ENCODE measurements at places on chromosomes 2 and 18. TPM values are rescaled to one million over a fixed set of nuclear protein-coding genes. Genes with fewer than 3 reads are reported as not detected.
A peak's percentile ranks its signal among the peaks of the same experiment; 100 is the strongest.

DNA sequence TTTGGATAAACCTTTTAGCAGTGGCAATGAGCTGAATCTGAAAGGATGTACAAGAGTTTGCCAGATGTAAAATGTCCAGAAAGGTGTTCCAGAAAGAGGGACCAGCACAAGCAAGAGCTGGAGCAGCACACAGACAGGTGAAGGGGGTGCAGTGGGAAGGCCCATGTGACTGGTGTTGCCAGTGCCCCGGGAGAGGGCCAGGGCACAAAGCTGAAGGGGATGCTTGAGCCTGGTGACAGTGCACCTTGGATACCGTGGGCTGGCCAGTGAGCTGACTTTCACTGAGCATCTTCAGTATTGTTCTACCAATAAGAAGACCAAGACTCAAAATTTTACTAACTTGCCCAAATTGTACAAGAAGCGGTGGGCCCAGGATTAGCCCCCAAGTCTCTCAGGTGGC is 132.3 kb upstream of the ALPP start:
- no peak for DNase-seq
- H3K36me3 ChIP-seq: no peaks in the 10 kb centered on the region
- H3K27me3 ChIP-seq: no peaks in the 10 kb centered on the region
- H3K4me1 ChIP-seq: no peaks in the 10 kb centered on the region
- H3K4me3 ChIP-seq: no peak overlapping the region
- no peak overlapping the region for H3K27ac ChIP-seq

- no peaks in the 10 kb centered on the region for H3K36me3 ChIP-seq
- no peaks in the 10 kb centered on the region for H3K27me3 ChIP-seq
- DNase-seq: no peak
- no peak overlapping the region for H3K4me3 ChIP-seq
Measured at GRCh38 chr2:170024721-170025120, 153.2 kb upstream of the MYO3B start.

- H3K4me3 ChIP-seq: no peak overlapping the region
- no peaks in the 10 kb centered on the region for H3K27me3 ChIP-seq
- no peaks in the 10 kb centered on the region for H3K4me1 ChIP-seq
Measured at GRCh38 chr2:2767837-2768236, 436.8 kb upstream of the MYT1L start.

DNA sequence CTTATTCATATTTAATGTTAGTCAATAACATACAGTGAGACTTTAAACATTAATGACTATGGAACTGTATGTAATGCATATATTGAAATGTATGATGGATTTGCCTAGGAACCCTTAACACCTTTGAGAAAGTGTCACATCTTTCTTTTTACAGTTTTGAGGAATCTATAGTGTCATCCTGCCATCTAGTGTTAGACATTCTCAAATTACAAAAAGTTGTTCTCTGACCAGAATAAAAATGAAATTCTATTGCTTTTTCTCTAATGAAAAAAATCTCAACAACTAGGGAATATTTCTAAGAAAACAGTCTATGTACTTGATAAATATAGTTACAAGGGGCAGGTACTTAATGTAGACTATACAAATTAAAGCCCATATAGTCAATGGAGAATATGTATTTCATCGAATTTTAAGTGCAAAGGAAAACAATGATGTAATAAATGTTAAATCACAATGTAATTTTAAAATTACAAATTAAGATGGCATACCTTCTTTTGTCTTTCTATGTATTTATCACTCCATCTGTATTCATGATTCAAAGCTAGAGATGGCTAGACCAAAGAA is 5.1 kb upstream of the CALCRL start:
- no peak overlapping the region for H3K4me3 ChIP-seq
- no peak for DNase-seq
- H3K27me3 ChIP-seq: peaks cover 4% of the 10 kb centered on the region
- no peaks in the 10 kb centered on the region for H3K36me3 ChIP-seq
- H3K4me1 ChIP-seq: peaks cover 6% of the 10 kb centered on the region
- no peak overlapping the region for H3K27ac ChIP-seq

DNA sequence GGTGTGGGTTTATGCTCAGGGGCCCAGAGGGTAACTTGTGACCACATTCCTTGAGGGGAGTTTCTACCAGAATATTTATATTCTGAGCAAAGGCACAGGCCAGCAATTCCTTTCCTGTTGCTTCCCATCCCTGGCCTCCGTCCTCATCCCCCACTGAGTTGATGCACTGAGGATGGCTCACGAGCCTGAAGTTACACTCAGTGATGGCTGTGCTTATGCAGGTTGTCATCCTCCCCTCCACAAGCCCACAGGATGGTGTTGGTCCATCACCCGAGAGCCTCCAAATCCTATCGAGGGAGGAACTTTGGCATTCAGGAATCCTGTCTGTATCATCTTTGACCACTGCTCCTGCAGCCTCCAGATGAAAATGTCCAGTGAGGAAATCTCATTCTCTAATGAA is 28.4 kb upstream of the FHOD3 start:
- no peaks in the 10 kb centered on the region for H3K36me3 ChIP-seq
- no peaks in the 10 kb centered on the region for H3K4me1 ChIP-seq
- no peak overlapping the region for H3K27ac ChIP-seq

- no peak overlapping the region for H3K4me3 ChIP-seq
- H3K27me3 ChIP-seq: no peaks in the 10 kb centered on the region
- H3K36me3 ChIP-seq: peaks cover 11% of the 10 kb centered on the region
- peaks cover 52% of the 10 kb centered on the region for H3K4me1 ChIP-seq
- no peak overlapping the region for H3K27ac ChIP-seq
Measured at GRCh38 chr2:168534926-168535325, 78.9 kb downstream of the CERS6 start.

GRCh38 chr2:120693121-120693520 is 42.5 kb upstream of the GLI2 start:
- no peaks in the 10 kb centered on the region for H3K4me1 ChIP-seq
- no peaks in the 10 kb centered on the region for H3K36me3 ChIP-seq
- DNase-seq: no peak
- no peak overlapping the region for H3K27ac ChIP-seq
- H3K4me3 ChIP-seq: no peak overlapping the region
- peaks cover 22% of the 10 kb centered on the region for H3K27me3 ChIP-seq

DNA sequence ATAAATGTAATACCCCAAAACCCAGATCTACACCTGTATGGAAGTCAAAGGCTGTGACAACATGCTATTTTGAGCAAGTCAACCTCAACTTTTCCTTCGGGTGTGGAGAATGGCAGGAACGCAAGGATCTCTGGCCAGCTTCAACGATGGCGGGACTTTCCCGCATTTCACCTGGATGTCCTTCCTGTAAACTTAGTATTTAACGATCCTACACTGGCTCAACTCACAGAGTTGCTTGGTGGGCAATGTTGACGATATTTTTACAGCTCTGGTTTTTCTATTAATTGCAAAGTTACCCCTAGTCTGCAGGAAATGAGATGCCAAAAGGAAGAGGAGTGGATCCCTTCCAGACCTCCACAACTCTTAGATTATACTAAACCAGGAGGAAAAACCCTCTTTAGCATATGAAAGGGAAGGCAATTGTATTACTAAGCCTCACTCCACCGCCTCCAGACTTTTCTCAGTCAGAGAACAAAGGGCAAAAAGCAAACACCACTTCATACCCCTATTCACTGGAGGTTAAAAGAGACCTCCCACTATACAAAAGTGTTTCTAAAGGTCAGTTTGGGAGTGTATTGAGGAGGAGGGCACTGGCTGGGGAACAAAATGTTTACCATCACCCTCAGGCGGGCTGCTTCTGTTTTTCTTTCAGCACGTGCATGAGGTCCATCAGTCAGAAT is 56.5 kb upstream of the ACVR1 start:
- no peaks in the 10 kb centered on the region for H3K36me3 ChIP-seq
- no peaks in the 10 kb centered on the region for H3K4me1 ChIP-seq
- DNase-seq: no peak
- no peak overlapping the region for H3K4me3 ChIP-seq
- no peaks in the 10 kb centered on the region for H3K27me3 ChIP-seq
- no peak overlapping the region for H3K27ac ChIP-seq

GRCh38 chr2:68292108-68292710 is 27.5 kb downstream of the CNRIP1 start:
- no peaks in the 10 kb centered on the region for H3K4me1 ChIP-seq
- peaks cover 25% of the 10 kb centered on the region for H3K27me3 ChIP-seq
- H3K36me3 ChIP-seq: no peaks in the 10 kb centered on the region
- no peak overlapping the region for H3K27ac ChIP-seq

- H3K4me1 ChIP-seq: no peaks in the 10 kb centered on the region
- no peaks in the 10 kb centered on the region for H3K27me3 ChIP-seq
- no peaks in the 10 kb centered on the region for H3K36me3 ChIP-seq
- H3K4me3 ChIP-seq: no peak overlapping the region
Measured at GRCh38 chr18:31185186-31185950, 22.7 kb upstream of the DSC1 start.

DNA sequence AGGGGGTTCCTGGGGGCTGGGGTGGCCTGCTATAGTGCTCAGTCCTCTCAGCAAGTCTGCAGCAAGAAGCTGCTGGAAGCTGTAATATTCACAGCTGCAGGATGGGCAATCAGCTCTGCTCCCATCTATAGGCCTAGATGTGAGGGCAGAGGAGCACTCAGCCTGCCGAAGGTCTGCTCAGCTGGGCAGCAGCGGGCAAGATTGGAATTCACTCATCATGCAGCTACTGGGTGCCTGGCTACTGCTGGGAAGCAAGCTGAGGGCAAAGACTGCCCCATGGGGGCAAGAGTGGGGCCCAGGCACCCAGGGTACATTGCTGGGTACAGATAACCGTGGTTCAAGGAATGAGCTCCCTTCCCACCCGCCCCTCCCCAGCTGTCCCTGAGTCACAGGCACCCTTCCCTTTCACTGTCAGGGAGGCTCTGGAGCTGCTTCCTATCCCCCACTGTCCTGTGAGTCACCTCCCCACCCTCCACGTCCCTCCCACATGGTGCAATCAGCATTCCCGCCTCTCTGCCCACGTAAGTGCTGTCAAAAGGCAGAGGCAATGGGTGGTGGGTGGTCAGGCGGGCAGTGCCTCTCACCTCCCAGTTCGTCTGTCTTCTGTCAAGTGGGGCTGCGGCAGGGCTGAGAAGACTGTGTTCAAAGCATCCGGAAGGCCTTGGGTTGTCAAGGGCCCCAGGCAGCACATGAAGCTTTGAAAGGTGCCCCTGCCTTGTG is 169.2 kb downstream of the TRIM43 start:
- no peak overlapping the region for H3K4me3 ChIP-seq
- no peaks in the 10 kb centered on the region for H3K4me1 ChIP-seq

GRCh38 chr2:234003972-234004617 is 46.4 kb upstream of the SPP2 start:
- DNase-seq: no peak
- H3K4me3 ChIP-seq: no peak overlapping the region
- H3K4me1 ChIP-seq: peaks cover 13% of the 10 kb centered on the region
- no peak overlapping the region for H3K27ac ChIP-seq

DNA sequence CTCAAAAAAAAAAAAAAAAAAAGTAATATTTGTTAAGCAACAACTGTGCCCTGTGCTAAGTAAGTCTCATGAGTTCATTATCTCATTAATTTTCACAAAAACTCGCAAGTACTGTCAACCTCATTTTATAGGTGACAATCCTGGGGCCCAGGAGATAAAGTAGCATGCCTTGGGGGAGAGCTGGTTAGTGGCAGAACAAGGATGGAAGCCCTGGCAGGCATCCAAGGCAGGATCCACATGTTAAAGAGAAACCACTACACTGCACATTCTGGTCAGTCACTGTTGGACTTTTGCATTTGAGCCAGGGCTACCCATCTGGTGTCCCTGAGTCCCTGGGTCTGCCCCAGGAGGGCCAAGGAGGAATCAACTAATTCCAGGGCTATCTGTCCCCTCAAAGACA is 54.6 kb downstream of the ZFP36L2 start:
- no peaks in the 10 kb centered on the region for H3K36me3 ChIP-seq
- H3K4me1 ChIP-seq: peaks cover 68% of the 10 kb centered on the region
- peak overlapping the region; percentile 65 for H3K27ac ChIP-seq
- no peak for DNase-seq
- H3K4me3 ChIP-seq: peak overlapping the region; percentile 45
- H3K27me3 ChIP-seq: no peaks in the 10 kb centered on the region

DNA sequence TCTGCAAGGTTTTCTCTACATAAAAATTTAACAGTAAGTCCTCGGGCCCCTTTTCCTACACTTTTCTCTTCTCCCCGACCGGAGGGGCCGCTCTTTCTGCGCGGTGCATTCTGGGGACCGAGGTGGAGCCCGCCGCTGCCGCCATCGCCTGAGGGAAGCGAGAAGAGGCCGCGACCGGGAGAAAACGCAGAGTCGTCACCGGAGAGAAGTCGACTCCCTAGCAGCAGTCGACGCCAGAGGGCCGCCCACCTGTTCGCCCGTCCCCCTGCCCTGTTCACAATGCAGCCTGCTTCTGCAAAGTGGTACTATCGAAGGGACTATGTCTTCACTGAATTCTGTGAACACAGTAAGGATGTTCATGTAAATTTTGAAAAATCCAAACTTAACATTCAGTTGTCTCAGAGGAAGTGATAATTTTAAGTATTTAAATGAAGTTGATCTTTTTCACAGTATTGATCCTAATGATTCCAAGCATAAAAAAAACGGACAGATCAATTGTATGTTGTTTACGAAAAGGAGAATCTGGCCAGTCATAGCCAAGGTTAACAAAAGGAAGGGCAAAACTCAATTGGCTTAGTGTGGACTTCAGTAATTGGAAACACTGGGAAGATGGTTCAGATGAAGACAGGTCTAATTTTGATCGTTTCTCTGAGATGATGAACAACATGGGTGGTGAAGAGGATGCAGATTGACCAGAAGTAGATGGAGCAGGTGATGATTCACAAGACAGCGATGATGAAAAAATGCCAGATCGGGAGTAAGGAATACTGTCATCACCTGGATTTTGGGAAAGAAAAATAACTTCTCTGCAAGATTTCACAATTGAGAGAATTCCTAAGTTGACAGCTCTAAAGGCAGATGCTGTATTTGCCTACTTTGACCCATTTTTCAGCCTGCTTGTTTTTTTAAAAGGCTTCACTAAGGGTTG is 55.8 kb downstream of the ASXL2 start:
- peaks cover 12% of the 10 kb centered on the region for H3K36me3 ChIP-seq
- H3K4me3 ChIP-seq: peak overlapping the region; percentile 78
- H3K4me1 ChIP-seq: peaks cover 62% of the 10 kb centered on the region
- H3K27me3 ChIP-seq: no peaks in the 10 kb centered on the region
- peak overlapping the region; percentile 74 for H3K27ac ChIP-seq

- H3K27ac ChIP-seq: no peak overlapping the region
- H3K4me1 ChIP-seq: no peaks in the 10 kb centered on the region
- H3K4me3 ChIP-seq: no peak overlapping the region
- no peak for DNase-seq
- H3K36me3 ChIP-seq: no peaks in the 10 kb centered on the region
Measured at GRCh38 chr2:137348301-137348700, 583.0 kb downstream of the THSD7B start.

Gene MC2R
- total RNA-seq: not detected

Gene DHRS9
- 1.6 TPM for total RNA-seq

Gene ANKRD30BL
- not detected for total RNA-seq

Gene ATG16L1
- total RNA-seq: 42.4 TPM

Gene MDH1B
- 0.20 TPM for total RNA-seq

All from activated T-helper 1 cell treated with anti-CD3 and anti-CD28 coated beads, Interleukin-12 subunit alpha, Interleukin-12 subunit beta, Interleukin-2, Interleukin-4 antibody, amounts not matched to agents 30 ng/mL and 10 ng/mL and 1 ng/mL, durations not matched to agents 14 hours and 24 hours and 36 hours (primary cell).